ENCODE measurements at places on chromosomes 7 and 10.
A peak's percentile ranks its signal among the peaks of the same experiment; 100 is the strongest.

DNA sequence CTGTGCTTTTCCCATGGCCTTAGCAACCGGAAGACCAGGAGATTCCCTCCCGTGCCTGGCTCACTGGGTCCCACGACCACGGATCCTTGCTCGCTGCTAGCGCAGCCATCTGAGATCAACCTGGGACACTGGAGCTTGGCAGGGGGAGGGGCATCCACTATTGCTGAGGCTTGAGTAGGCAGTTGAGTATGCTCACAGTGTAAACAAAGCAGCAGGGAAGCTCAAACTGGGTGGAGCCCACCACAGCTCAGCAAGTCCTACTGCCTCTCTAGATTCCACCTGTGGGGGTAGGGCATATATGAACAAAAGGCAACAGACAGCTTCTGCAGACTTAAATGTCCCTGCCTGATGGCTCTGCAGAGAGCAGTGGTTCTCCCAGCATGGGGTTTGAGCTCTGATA lies 697.0 kb downstream of the SORCS1 start:
- DNase-seq = no peak

GRCh38 chr7:82404652-82405051 lies 38.9 kb downstream of the CACNA2D1 start:
- no peak for DNase-seq

DNA sequence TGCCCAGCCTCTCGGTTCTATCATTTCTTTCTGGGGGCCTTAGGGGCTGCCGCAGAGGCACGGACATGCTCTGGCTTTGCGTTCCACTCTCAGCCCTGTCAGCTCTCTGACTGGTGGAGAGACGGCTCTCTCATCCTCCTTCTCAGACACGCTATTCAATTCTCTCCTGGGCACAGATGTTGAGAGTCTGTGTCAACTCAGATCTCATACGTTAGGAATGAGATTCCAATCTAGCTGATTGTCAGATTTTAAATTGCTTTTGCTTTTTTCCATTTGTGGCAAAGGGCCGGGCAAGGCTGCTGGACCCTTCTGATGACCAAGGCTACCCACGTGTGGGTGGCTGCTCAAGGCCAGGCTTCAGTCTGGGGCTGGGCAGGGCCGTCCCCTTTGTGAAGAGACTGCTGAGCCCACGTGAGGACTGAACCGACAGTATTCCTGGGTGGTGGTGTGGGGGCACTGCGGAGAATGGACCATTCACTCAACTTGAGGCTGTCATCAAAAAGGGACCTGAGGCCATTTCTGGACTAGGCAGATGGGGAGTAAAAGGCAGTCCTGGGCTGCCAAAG lies 71.5 kb downstream of the CLEC2L start:
- no peak for DNase-seq

- no peak for DNase-seq
Measured at GRCh38 chr7:47233996-47234395, 347.9 kb downstream of the TNS3 start.

GRCh38 chr7:45685619-45686240 lies 111.6 kb downstream of the ADCY1 start:
- no peak for DNase-seq

DNA sequence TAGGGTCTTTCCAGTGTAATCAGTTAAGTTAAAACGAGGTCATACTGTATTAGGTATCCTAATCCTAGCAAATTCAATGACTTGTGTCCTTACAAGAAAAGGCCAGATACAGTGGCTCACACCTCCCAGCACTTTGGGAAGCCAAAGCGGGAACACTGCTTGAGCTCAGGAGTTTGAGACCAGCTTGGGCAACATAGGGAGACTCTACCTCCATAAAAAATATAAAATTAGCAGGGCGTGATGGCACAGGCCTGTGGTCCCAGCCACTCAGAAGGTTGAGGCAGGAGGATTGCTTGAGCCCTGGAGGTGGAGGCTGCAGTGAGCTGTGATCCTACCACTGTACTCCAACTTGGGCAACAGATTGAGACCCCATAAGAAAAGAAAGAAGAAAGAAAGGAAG lies 61.1 kb downstream of the CXCL12 start:
- DNase-seq = no peak

GRCh38 chr7:133934262-133934976 lies 192.7 kb upstream of the LRGUK start:
- no peak for DNase-seq

GRCh38 chr10:73244866-73245477 lies 2.1 kb downstream of the DNAJC9 start:
- no peak for DNase-seq

GRCh38 chr10:95445837-95446486 lies 115.2 kb downstream of the SORBS1 start:
- DNase-seq = peak; percentile 4

GRCh38 chr7:36945612-36946400 lies 221.5 kb upstream of the AOAH start:
- no peak for DNase-seq

DNA sequence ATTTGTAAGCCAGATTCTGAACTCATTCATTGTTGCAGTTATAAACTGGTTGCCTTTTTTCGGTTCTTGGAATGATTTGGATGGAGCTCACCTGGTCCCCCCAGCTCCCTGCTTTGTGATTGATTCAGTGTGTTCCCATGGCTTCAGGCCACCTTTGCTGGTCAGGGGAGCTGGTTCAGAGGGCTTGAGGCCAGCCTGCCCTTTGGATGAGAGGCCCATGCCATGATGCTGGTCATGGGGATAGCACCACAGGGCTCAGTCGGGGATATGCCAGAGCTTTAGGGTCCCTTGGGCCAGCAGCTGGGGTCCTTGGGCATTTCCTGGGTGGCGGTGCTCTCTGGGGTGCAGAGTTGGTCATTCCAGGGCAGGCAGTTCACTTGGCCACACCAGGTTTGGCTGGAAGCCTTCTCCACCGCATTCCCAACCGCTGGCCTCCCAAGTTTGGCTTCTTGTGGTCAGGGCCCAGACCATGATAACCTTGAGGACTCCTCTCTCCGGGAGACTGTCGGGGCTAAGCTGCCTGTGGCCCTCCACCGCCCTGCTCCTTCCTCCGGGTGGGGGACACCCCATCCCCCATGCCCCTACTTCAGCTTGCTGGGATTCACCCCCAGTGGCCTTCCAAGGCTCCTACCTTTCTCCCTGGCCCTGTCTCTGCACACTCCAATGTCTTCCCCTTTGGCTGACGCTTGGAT lies 65.1 kb downstream of the MGMT start:
- no peak for DNase-seq

DNA sequence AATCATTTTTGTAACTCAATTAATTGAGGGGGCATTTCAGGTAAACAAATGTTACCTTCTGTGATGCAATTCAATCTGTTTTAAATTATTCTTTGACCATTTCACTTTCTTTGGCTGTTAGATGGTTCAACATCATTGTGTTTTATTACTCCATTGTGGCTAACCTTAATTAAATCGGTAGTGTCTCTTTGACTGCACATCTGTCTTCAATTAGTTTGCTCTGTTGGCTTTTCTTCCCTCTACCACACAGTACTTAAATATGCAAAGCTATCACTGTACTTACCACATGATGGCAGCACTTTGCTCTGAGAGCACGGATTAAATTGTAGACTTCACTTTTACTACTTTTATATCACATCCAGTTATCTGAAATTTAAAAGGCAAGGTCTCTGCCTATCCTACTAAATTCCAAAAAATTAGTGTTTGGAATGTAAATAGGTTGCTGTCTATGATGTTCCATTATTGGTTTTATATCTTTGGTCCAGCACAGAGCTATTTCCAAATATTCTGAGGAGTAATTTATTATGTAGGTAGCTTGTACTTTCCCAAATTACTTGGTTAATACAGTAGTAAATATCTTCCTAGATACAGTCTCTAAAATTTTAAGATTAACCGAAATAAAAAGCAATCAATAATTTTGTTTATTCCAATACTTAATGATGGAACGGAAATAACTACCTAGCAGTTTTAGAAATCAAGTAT lies 352.0 kb downstream of the PCLO start:
- peak; percentile 64 for DNase-seq

GRCh38 chr7:22582863-22583622 lies 83.1 kb upstream of the STEAP1B start:
- DNase-seq = no peak

DNA sequence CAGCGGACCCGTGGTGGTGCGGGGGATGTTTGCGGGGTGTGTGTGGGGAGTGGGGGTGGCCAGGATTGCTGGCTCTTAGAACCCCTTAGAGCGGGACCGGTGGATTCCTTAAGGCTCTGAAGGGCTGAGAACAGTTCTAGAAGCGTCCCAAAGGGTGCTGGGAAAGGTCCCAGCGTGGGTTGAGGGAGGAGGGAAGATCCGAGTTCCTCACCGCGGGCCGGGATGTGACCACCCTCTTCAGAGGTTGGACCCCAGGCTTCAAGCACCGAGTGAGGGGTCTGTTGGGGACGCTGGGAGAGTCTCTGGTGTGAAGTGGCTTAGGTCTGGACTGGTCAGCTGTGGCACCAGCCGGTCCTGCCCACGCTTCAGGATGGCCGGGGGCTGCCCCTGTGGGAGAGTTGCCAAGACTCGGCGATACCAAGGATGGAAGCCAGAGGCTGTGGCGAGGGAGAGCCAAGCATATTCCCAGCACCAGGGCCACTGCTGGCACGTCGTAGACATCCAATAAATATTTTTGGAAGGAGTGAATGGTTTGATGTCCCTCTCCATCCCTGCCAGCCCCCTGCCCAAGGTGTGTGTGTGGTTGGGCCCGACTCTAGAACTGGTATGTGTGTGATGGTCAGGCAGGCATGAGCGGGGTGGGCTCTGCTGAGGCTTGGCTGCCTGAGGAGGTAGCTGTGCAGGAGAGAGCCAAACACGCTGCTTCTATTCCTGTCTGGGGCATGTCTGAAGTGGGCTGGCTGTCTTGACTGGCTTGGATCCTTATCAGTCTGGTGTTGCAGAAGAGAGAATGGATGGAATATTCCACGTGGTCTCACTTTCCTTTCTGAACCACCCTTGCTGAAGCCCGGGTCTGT lies 19.2 kb downstream of the ZNF775 start:
- DNase-seq = no peak

GRCh38 chr7:99790407-99790806 lies 6.4 kb upstream of the CYP3A4 start:
- DNase-seq = no peak

GRCh38 chr10:52782554-52782953 lies 10.0 kb upstream of the MBL2 start:
- DNase-seq = no peak

- DNase-seq = no peak
Measured at GRCh38 chr7:25384788-25385505, 156.7 kb upstream of the NPVF start.

GRCh38 chr7:157526913-157527634 lies 190.3 kb downstream of the DNAJB6 start:
- DNase-seq = no peak

- no peak for DNase-seq
Measured at GRCh38 chr7:1706381-1706720, 36.3 kb downstream of the ELFN1 start.

GRCh38 chr10:52332815-52333214 lies 18.7 kb downstream of the DKK1 start:
- DNase-seq = no peak

DNA sequence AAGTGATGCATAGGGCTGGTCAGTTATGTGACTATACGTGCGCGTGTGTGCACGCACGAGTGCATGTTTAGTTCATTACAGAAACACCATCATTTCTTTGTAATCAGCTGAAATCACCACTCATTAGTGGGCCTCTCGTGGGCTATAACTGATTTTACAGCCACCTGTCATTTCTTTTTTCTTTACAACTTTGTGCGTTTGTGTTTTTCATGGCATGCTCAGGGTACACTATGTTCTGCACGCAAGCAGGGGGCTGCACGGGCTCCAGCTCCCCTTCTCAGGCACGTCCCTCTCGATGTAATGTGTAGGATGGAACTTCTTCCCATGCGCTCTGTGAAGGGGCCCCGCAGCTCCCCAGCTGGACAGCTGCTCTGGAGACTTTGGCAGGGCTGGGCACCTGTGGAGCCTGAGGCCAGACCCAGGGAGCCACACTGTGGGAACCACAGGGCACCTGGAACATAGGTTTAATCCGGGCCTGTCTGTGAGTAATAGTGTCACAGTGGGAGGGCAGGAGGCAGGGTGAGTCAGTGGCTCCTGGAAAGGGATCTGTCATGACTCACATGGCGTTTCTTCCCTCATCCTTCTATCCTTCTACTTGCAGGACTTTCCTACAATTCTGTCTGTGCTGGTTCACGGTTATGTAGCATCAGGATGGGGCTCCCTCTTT lies 4.9 kb downstream of the GCK start:
- DNase-seq = peak; percentile 65

DNA sequence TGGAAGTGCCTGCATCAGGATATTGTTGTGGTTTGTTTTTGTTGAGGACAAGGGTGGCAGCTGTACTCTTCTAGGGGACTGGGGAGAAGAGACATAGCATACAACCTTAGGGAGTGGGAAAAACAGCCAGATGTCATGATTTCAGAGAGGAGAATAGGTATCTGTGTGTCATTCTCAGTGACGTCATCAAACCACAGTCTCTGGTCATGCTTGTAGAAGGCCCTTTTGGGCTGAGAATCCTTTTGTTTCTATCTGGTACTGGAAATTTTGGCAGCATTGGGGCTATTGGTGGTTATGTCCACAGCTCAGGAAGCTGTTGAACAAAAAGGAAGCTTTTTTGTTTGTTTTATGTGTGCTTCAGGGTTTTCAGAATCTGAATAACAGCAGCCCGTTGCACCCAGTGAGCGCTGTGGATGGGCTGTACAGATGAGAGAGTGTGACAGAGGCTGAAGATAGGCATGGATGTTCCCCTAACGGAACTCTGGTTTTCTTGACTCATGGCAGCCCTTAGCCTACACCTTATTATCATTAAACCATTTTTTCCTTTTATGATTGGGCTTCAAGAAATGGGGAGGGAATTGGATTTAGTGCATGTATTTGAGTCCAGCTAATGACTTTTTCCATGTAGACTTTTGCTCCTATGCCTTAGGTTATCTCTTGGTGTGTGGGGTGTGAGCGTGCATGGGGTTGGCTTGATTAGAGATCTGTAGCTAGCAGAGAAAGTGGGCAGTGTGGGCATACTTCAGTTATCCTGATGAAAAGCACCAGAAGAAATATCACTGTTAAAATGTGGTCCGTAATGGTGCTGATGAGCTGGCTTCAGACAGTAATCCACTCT lies 65.7 kb downstream of the SND1 start:
- no peak for DNase-seq

DNA sequence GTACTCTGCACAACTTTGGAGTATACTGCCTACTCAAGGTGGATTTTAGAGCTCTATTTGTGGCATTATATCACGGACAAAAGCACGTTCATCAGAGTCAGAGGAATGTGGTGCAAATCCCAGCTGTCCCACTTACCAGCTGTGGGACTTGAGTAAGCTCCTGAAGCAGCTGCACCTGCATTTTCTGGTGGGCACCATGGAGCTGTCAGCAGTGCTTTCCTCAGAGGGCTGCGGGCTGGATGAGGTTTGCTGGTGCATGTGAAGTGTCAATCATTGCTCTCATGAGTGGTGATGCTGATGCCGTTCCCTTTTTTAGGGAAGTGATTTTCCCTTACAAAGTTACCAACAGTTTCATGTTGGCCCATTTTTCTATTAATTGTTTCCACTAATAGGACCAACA lies 53.4 kb downstream of the EGFR start:
- DNase-seq = no peak

- DNase-seq = no peak
Measured at GRCh38 chr7:1539181-1539881, 8.8 kb downstream of the MAFK start.

GRCh38 chr7:143303733-143304132 lies 12.2 kb upstream of the CLCN1 start:
- DNase-seq = no peak

- no peak for DNase-seq
Measured at GRCh38 chr7:29318853-29319718, 124.5 kb downstream of the CHN2 start.

Data from amniotic stem cell (primary cell).